Activated naive CD4-positive, alpha-beta T cell treated with anti-CD3 and anti-CD28 coated beads, Interleukin-2, amount 10 ng/mL, durations not matched to agents 5 hours and 36 hours (primary cell): ENCODE measurements at places on chromosomes 13 and 19. TPM values are rescaled to one million over a fixed set of nuclear protein-coding genes. Genes with fewer than 3 reads are reported as not detected.

Gene KIR2DL1
- not detected for total RNA-seq

Gene ZNF560
- total RNA-seq: not detected

Gene CTXN1
- total RNA-seq: not detected

Gene NDUFA11
- total RNA-seq: 212 TPM

Gene SMIM44
- not detected for total RNA-seq

Gene SPACA7
- not detected for total RNA-seq

Gene IL17D
- total RNA-seq: 0.17 TPM

Gene IGFL1
- total RNA-seq: not detected

Gene GIPR
- total RNA-seq: 4.8 TPM

Gene ATG4D
- total RNA-seq: 34.2 TPM

Gene ZNF675
- total RNA-seq: 21.9 TPM

Gene SHC2
- total RNA-seq: not detected

Gene ICAM4
- 3.4 TPM for total RNA-seq

Gene THOP1
- 62.0 TPM for total RNA-seq

Gene MEIS3
- total RNA-seq: not detected

Gene PLK5
- total RNA-seq: not detected

Gene SULT2A1
- total RNA-seq: not detected

Gene ZIC2
- total RNA-seq: 0.20 TPM

Gene ADPRHL1
- total RNA-seq: 0.76 TPM

Gene KPNA3
- 29.6 TPM for total RNA-seq

Gene TMEM255B
- total RNA-seq: 1.0 TPM

Gene VSTM2B
- not detected for total RNA-seq
